NCI-H187 treated with DMSO at 0.1 percent for 48 hours (cell line): ENCODE measurements at places on chromosomes 6 and 20.

- no peak for DNase-seq
These were observed 28.4 kb downstream of the PAQR8 start for GRCh38 chr6:52390361-52390727.

- no peak for DNase-seq
These were observed 110.4 kb upstream of the ARMC2 start for GRCh38 chr6:108737594-108738546.

- DNase-seq = no peak
These were observed 29.9 kb downstream of the MKKS start for GRCh38 chr20:10404023-10404628.

DNA sequence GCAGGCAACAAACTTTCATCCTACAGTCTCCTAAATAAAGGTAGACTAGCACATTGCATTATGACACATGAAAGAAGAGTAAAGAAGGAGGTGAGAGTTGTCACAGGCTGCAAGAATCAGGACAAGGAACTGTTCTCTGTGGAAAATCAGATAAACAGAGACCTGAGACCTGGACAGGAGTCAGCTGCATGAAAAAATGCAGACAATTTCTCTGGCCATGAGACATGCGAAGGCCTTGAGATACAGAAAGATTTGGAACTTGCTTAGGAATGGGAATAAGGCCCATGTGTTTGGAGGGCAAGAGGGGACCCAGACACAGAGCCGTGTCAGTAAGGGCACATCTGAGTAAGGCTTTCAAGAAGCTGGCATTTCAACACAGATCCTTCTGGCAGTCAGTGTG lies 674.6 kb upstream of the AGPAT4 start:
- DNase-seq = no peak

DNA sequence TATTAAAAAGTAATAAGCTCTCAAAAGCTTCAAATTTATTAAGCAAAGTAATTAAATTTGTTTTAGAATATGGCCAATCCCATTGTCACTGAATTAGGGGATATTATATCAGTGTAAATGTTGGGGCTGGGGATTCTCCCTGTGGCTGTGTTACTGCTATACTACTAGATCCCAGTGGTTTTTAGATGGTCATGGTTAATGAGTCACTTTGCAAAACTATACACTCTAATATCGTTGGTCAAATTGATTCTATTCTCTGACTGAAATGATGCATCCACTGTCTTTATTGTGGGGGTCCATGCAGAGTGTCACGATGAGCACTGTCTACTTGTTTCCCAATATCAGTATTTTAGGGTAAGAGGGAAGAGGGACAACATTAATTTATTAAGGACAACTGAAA lies 336.9 kb upstream of the PREP start:
- no peak for DNase-seq

DNA sequence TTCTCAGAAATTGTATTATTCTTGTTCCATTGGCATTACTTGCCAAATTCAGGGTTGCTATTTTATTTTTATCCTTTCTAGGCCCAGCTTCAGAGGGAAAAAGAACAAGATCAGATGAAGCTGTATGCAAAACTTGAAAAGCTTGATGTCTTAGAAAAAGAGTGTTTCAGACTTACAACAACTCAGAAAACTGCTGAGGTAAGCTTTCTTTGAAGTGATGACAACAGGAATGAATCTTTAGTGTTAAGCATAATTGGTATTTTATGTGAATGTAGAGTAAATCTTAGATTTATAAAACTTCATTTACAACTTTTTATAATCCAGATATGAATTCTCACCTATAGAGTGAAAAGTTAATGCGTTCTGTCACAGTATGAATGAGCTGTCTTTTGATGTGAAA lies 58.4 kb downstream of the CEP57L1 start:
- no peak for DNase-seq

- DNase-seq = no peak
These were observed 14.8 kb downstream of the DDRGK1 start for GRCh38 chr20:3189561-3190131.

- DNase-seq = no peak
These were observed 15.8 kb downstream of the REPS1 start for GRCh38 chr6:138972226-138972665.
